Stimulated activated CD4-positive, alpha-beta T cell treated with anti-CD3 and anti-CD28 coated beads, Interleukin-15, amount 100 ng/mL, for 1 hour (primary cell): ENCODE measurements at places on chromosomes 13 and 19.

DNA sequence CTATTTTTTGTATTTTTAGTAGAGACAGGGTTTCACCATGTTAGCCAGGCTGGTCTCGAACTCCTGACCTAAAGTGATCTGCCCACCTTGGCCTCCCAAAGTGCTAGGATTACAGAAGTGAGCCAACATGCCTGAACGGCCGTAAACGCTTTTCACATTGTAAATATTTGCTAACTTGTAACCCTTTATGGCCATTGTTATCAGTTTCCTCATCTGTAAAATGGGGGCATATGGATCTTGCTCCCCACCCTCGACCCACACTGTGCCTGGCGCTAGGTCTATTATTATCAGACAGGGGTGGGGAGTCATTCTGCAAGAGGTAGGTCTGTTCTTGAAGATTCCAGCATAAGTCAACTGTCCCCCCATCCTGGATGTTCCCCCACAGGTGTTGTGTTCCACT lies 11.9 kb downstream of the NCAN start:
- DNase-seq = no peak

GRCh38 chr13:22210134-22210930 lies 539.5 kb downstream of the FGF9 start:
- DNase-seq = no peak

DNA sequence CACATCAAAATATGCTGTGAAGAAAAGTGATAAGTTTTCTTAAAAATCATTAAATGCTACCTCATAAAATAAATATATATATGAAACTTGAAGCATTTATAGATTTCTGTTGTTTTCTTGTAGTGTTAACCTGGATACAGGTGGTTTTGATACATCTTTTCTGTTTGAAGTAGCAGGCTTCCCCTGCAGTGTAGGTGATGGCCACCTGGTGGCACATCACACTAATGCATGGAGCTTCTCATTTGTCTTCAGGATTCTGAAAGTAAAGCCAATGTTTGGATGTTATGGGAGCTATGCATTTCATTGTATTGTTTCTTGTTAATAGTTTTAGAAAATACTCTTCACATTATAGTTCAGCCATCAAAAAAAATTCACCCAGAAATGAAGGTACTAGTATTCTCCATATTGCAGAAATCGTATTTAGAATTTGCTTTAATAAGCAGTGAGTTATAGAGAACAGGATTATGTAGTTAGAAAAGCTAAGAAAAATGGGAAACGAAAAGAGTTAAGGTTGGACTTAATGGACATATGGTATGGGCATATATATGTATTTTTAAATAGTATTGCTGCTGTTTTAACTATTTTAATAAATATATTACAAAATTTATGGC lies 18.7 kb downstream of the GPR180 start:
- no peak for DNase-seq

- no peak for DNase-seq
These were observed 913.2 kb upstream of the GPC6 start for GRCh38 chr13:92313382-92313781.

- DNase-seq = no peak
These were observed 14.8 kb downstream of the DIAPH3 start for GRCh38 chr13:60148918-60149317.

- DNase-seq = no peak
These were observed 34.9 kb upstream of the UQCRFS1 start for GRCh38 chr19:29247872-29248271.

GRCh38 chr13:66830940-66831716 lies 399.0 kb downstream of the PCDH9 start:
- DNase-seq = no peak

GRCh38 chr13:77574096-77574495 lies 38.6 kb downstream of the SCEL start:
- no peak for DNase-seq

GRCh38 chr19:16066611-16067104 lies 9.6 kb upstream of the TPM4 start:
- no peak for DNase-seq

GRCh38 chr13:88908961-88909441 lies 1237.8 kb downstream of the SLITRK5 start:
- DNase-seq = no peak

DNA sequence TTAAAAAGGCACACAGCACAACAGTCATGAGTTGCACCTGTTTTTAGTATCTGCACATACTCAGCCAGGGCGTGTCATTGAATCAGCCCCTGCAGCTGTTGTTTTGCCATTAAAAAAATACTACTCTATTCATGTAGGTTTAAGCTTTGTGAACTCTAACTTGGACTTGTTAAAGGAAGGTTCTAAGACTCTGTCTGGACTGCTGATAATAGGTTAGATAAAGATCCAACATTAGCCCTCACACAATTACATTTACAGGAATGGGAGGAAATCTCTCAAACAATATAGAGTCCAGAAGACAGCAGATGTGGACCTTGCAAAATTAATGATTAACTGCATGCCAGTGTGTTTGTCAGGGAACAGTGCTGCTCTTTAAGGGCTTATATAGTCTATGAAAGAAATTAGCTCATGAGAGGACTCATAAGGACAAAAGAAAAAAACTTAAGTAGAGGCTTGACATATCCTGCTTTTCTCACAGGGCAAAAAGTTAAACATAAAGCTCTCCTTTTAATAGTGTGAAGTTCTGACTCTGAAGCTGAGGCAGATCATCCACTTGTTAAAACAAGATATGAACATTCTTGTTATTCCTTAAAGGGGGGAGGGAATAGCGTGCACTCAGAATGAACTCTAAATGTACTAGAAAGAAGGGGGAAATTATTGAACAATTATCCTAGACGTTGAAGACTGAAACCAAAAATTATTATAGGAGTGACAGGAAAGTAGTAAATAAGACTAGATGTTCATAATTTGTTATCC lies 243.6 kb downstream of the NDFIP2 start:
- no peak for DNase-seq

- DNase-seq = no peak
These were observed 5.1 kb upstream of the CA11 start for GRCh38 chr19:48650974-48651682.

DNA sequence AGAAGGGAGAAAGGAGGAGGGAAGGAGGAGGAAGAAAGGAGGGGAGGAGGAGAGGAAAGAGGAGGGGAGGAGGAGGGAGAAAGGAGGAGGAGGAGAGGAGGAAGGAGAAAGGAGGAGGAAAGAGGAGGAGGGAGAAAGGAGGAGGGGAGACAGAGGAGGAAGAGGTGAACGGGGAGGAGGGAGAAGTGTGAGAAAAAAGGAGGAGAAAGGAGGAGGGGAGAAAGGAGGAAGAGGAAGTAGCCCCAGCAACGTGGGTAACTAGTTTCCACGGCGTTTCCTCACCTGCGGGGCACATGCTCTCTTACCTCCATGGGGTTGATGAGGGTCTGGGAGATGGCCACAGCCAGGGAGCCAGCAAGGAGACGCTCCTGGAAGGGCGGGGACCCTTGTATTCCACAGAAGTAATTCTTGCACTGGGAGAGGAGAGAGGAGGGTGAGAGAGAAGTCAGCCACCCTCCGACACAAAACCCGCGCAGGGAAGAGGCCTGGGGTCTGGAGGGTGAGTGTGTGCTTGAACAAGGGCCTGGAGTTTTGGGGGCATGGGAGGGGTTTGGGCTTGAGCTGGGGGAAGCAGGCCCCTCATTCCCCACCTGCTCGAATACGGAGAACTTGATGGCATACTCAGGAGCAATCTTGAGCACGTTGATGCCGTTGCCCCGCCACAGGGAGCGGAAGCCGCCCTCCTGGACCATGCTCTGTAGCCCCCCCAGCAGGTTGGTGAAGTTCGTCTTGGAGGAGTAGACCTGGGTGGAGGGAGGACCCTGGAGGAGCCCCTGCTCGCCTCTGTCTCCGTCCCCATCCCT lies 3.9 kb downstream of the SLC25A41 start:
- no peak for DNase-seq

GRCh38 chr13:41505209-41505835 lies 48.0 kb downstream of the RGCC start:
- no peak for DNase-seq

DNA sequence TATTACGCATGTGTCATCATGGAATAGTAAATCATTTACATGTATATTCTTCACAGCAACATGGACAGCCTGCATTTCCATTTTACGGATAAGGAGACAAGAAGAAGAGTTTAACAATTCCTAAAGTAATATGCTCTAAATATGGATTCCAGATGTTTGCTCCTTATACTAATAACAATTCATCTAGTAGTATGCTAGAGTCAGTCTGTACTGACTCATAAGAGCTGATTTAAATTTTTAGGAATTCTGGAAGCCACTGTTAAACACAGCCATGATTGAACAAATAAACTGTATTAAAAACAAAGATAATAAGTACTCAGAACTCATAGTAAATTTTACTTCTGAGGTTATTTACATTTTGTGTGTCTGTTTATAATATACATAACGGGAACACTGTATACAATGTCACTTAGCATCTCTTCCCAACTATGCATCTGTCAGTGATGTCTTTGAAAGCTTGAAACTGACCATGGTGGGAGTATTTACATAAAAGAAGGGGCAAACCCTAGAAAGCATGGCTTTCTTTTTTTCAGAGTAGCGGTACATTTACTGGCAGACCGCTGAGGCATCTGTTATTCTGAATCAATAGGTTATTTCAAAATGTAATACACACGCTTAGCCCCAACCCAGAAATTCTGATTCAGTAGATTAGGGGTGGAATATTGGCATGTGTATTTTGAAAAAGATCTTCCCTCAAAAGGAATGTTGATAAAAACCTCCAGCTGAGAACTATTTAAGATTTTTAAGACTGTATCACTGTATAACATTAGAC lies 12.9 kb downstream of the ZC3H13 start:
- no peak for DNase-seq

DNA sequence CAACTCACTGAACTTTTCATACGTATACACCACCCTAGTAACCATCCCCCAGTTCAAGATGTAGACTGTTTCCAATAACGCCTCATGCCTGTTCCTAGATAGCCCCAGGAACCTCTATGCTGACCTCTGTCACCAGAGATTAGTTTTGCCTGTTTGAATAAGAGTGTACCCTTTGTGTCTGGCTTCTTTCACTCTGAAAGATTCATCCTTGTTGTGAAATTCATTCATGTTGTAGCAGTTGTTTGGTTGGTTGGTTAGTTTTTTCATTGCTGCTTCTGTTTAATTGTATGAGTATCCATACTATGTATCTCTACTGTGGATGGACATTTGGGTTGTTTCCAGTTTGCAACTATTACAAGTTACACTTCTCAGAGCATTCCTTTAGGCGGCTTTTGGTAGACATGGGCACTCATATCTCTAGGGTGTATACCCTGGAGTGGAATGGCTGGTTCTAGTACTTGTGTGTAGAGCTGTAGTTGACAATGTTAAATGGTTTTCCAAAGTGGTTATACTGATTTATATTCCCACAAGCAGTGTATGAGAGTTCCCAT lies 1.6 kb downstream of the RNASEH2B start:
- DNase-seq = no peak

DNA sequence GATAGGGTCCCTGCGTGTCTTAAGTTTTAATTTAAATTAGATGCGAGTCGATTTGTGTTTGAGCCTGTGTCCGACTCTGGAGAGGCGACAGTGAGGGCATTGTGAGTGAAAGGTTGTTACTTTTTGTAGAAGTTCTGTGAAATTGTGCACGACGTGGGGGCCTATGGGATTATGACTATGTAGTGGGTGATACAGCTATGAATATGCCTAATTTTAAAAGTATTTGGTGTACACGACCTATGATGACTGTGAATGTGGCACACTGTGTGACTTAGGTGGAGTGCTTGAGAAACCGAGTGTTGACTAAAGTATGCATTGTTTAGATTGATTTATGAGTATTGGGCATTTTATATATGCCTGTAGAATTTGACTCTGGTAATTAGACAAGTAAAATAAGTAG lies 646 bp downstream of the ZNF567 start:
- no peak for DNase-seq

GRCh38 chr19:29620931-29621351 lies 14.9 kb downstream of the POP4 start:
- DNase-seq = no peak

- no peak for DNase-seq
These were observed 42.1 kb downstream of the PTPRS start for GRCh38 chr19:5298471-5298901.
